ENCODE measurements at places on chromosomes 13 and 19.

GRCh38 chr19:6890938-6891337 is 3.6 kb downstream of the ADGRE1 start:
- DNase-seq = no peak

GRCh38 chr13:23288995-23289394 is 108.2 kb downstream of the SGCG start:
- no peak for DNase-seq

GRCh38 chr13:45162821-45163220 is 38.0 kb downstream of the KCTD4 start:
- DNase-seq = no peak

DNA sequence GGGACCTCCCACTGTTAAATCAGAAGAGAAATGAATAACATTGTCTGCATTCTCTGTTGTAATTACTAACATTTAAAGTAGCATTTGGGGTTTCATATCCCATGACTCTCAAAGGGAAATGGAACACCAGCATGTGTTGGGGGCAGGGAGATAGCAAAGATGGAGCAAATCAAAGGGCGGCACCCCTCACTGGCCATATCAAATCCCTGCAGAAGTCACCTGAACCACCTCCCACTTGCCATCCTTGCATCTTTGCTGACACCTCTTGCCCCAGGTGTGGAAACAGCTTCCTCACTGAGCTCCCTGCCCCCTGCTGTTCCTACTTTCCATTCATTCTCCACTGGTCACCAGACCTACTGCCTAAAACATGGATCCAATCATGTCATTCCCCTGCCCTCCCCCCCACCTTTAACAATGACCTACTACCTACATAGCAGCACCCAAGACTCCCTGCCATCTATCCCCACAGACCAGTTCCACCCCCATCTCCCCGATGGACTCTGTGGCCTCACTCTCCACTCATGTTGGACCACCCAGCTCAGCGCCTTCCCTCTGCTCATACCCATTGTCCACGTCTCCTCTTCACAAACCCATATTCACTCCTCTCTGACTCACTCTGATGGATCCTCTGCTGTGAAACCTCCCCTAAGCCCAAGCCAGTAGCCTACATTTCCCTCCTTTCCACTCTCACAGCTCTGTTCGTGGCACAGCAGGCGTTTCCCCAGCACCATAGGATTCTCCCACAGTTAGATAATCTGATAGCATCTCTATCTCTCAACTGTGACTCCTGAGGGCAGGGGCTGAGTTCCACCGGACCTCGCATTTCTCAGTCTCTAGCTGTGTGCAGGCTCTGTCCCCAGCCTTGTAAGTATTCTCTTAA is 55.9 kb downstream of the DLEU7 start:
- DNase-seq = no peak

- DNase-seq = peak; percentile 1
Measured at GRCh38 chr13:25406377-25406776, 34.6 kb downstream of the ATP8A2 start.

DNA sequence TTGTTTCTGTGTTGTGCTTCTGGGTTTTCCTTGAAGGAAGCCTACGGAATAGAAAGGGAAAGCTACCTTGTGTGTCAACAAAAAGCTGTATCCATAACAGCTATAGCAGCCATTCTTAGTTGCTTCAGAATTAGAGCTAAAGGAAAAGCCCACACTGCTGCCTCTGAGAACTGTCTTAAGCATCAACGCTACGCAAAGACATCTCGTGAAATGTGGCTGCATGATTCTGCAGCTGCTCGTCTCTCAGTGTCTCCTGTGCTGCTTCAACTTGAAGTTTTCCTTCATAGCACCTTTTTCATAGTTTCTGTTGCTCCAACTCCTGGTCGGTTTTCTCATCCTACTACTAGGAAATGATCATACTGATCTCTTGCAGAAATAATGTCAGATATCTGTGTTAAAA is 140.9 kb upstream of the MAB21L1 start:
- no peak for DNase-seq

GRCh38 chr13:84645196-84646012 is 763.1 kb upstream of the SLITRK1 start:
- DNase-seq = no peak

DNA sequence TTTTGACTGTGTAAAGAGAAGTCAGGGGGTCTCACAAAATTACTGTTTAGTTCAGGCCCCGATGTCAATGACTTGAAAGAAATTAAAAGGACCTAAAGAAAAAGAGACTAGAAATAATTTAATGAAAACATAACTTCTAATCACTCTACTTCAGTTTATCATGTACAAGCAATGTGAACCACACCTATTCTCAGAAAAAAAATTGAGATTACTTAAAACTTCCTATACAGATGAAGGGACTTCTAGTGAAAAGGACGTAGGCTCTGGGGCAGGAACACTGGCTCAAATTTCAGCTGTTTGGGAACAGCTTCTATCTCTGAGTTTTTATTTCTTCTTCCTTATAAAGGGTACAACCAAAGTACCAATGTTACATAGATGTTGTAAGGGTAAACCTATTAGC is 38.0 kb downstream of the TPT1 start:
- no peak for DNase-seq

DNA sequence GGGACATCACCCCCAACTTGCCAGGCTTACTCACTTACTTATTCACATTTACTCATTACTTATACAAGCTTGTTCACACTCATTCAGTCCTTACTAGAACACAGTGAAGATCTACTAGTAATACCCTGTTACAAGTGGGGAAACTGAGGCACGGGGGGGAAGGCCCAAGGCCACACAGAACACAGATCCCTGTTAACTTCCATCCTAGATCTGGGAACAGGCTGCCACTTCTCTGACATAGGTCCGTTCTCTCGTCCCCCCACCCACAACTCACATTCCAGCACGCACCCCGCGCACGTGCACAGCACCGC is 1.5 kb upstream of the NRTN start:
- DNase-seq = no peak

GRCh38 chr19:58328999-58329398 is 2.2 kb downstream of the ZSCAN22 start:
- DNase-seq = peak; percentile 24

DNA sequence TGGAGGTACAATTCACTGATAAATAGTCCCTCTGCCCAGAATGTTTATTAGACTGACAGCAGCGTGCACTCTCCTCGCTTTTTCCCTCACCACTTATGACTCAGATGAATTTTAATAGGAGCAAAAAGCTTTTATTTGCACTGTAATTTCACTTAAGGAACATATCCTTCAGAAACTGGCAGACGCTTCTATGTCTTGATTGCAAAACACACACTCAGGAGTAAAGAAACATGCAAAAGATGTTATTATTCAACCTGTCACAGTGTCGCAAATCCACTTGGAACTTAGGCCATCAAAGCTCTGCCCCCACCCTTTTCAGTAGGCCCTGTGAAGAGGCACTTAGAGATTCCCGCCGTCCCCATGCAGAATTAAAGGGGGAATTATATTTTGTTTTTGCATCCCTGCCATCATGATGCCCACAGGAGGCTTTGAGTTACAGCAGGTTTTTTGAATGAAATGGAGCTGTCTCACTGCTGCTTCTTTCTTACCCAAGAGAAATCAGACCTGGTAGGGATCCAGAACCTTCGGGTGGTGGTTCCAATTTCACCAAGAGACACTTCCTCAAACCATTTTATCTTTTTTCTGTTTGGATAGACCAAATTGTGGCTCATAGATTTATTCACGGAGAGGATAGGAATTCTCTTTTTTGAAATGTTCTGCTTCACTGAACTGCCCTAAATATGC is 74.5 kb downstream of the GGACT start:
- DNase-seq = no peak

- no peak for DNase-seq
Measured at GRCh38 chr19:16104722-16105121, 7.0 kb upstream of the RAB8A start.

- no peak for DNase-seq
Measured at GRCh38 chr13:40031031-40031430, 375.6 kb downstream of the COG6 start.

- DNase-seq = no peak
Measured at GRCh38 chr19:54063350-54064116, at the start of gene VSTM1. Gene VSTM1 (minus strand): TSS chr19:54063897. CDS start chr19:54063777, 120 bp downstream.

DNA sequence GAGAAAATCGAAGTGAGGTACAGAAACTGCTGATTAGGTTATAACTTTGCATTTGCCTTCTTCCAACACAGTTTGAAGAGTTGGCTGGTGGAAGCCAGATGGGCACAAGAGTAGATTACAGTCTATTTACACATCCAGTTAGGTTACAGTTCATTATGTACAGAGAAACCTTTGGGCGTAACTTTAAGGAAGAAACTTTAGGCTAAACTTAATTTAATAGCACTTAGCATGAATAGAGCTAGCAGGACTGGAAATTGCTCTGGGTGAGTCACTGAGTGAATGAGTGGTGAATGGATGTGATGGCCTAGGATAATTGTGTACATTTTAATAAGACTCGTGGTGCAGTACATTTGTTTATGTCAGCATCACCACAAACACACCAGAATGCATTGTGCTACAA is 62.9 kb upstream of the KLHL1 start:
- DNase-seq = no peak

GRCh38 chr19:27858981-27859581 is 1353.9 kb downstream of the UQCRFS1 start:
- DNase-seq = no peak

All from activated CD4-positive, alpha-beta T cell treated with anti-CD3 and anti-CD28 coated beads, Interleukin-2, Interleukin-6, amounts not matched to agents 100 ng/mL and 50 ng/mL, durations not matched to agents 16 hours and 8 hours (primary cell).